ENCODE measurements at places on chromosomes 2 and 18.

- peak; percentile 58 for DNase-seq
These were observed 36.6 kb downstream of the COPS8 start for GRCh38 chr2:237122214-237122666.

GRCh38 chr2:219027511-219028055 is 13.7 kb downstream of the CFAP65 start:
- DNase-seq, result no peak

DNA sequence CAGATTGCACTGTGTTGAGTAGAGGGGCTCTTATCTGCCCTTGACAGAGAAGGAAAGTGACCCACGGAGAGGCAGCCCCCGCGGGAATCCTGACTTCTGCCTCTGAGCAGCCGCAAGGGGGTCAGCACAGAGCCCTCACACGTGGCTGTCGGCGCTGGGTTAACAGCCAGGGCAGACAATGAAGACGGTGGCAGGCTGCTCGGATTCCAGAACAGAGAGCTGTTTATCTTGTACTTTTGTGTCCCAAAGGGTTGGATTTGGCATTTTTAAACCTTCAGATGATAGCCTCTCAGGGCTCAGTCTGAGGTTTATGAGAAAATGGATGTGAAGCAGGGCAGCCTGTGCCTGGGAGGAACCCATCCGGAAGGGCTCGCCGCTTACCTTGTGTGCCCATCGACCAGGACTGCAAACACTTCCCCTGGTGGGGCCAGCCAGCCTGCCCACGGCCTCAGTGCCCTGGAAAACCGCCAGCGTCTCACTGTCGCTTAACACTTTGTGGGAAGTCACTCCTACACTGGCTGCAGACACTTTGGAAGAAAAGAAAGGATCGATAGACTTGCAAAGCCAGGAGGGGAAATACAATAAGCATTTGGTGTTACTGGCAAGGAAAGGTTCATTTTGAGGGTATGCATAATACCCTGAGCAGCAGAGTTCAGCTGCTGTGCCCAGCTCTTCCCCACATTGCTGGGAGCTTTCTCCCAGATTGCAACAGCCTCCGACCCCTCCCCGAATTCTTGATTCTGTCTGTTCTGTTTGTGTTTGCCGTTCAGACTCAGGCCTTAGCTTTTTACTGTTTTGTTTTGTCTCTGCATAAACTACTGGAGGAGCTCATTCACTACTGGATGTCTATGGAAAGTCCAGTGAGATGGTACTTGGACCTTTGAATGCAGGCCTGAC is 325.3 kb upstream of the MYT1L start:
- DNase-seq, result no peak

DNA sequence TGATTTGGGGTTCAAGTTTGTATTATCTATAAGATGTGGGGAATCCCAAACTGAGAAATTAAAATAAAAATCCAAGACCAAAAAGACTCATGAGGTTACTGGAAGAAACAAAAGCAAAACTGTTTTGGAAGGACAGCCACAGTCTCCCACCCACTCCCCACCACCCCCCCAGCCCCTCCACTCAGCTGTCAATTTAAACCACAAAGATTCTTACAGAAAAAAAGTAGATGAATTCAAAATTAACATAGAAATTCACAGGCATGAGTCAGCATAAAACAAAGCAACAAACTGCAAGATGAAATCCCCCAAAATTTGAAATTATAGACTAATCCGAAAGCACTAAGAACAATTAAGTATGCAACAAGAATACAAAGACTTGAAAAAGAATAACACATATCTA is 12.1 kb downstream of the MAP4K3 start:
- DNase-seq, result no peak

DNA sequence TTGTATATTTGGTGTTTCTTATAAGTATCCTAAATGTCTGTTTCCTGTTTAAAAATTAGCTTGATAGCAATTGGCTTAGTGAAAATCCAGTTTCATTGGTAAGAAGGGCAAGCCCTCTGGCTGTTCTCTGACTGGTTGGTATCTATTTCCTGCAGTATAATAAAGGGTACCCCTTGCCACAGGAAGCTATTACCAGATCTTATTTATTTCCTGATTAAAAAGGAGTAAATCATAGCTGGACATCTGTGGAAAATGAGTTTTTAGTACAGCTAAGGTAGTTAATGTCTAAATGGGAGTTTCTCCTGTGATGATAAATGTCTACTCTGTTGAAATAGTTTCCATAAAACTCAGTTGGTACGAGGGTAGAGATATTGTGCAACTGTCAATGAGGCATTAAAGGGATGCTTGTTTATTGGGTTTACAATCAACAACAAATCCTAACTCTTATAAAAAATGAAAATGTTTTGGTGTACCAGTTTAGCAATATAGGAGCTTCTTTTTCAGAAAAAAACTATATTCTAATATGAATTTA is 58.7 kb downstream of the FASTKD2 start:
- DNase-seq, result no peak

GRCh38 chr2:240449764-240450531 is 14.5 kb downstream of the GPC1 start:
- DNase-seq, result peak; percentile 16

GRCh38 chr18:45639408-45639807 is 24.1 kb downstream of the SLC14A2 start:
- DNase-seq, result no peak

GRCh38 chr18:21815101-21815500 is 74.5 kb downstream of the MIB1 start:
- no peak for DNase-seq

- DNase-seq, result no peak
These were observed 15.7 kb upstream of the DPP10 start for GRCh38 chr2:114426756-114427155.

DNA sequence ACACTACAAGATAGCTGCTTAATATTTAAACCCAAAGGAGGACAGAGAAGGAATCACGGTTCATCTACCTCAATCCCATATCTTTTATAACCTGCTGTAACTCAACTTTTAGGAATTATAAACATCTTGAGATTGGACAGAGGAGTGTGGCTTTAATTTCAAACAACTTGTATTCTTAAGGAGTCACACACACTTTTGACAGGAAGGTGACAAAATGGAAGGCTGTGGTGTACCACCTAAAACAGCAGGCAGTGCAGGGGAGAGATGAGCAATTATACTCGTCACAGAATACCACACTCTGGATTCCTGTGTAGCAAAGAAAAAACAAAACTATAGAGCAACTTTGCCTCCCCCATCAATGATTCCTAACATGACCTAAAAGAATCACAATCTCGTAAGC is 194.8 kb downstream of the ZEB2 start:
- peak; percentile 37 for DNase-seq

- no peak for DNase-seq
These were observed 805.6 kb upstream of the FANCL start for GRCh38 chr2:59046401-59047372.

GRCh38 chr18:51278045-51278649 is 80.7 kb upstream of the MEX3C start:
- peak; percentile 76 for DNase-seq

DNA sequence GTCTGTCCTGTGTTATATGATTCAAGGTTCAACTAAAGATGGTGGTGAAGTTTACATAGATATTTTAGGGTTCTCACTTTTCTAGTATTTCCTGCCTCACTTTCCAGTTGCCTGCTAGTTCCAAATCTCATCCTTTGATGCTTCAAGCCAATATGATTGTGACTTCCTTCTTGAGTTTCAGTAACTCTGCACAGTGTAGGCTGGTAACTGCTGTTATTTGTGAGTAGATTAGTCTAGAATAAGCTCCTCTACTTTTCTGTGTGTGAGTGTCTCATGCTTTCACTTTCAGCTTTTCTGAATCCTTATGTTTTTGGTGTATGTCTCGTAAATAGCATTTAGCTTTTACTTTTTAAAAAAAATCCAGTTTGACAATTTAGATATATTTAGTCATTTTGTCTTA is 42.6 kb downstream of the GALNT1 start:
- no peak for DNase-seq

DNA sequence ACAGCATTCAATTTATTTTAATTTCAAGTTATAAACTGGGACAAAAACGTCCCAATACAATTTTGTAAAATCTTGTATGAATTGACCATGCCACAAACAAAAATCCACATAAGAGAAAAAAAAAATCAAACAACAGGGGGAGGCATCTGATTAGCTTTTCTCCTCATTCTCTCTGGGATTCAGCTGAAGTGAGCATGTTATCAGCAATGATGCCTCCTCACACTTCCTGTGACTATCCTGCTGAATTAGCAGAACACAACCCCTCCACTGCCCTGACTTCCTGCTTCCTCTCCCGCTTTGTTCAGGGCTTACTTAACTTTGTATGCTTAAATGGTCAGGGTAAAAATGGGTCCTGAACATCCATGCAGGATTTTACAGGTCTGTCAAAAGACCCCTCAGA is 132.2 kb upstream of the ITGB6 start:
- DNase-seq, result no peak
